NCI-H2081 (cell line): ENCODE measurements at places on chromosomes 5 and 9.

DNA sequence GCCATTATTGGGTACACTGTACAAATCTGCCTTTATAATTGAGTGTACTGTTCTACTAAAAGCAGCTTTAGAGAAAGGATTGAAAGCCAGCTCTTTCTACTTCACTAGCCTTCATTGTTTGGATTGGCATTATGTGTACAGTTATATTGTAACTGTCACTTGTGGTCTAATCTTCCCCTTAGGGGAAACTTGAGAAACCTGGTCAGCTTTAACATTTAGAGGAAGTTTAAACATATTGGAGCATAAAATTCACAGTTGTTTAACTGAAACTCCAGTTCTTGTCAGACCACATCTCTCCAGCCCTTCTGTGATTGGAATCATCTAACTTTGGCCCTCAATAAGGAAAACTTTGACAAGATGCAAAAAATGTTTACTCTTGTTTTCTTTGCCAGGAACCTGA lies 24.6 kb downstream of the PIK3R1 start:
- DNase-seq = no peak

DNA sequence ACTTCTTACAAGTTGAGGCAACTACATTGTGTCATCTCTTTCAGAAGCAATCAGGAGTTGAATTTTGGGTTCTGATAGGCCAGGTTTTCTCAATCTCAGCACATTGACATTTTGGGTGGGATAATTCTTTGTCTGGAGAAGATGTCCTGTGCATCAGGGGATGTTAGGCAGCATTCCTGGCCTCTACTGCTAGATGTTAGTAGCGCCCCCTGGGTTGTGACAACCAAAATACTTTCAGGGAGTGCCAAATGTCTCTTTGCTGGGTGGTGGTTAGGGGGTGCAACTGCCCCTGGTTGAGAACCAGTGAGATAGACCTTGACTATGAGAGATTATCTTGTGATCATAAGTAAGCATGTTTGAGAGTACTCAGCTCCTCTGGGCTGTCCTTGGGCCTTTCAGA lies 164.3 kb upstream of the KLF9 start:
- no peak for DNase-seq

DNA sequence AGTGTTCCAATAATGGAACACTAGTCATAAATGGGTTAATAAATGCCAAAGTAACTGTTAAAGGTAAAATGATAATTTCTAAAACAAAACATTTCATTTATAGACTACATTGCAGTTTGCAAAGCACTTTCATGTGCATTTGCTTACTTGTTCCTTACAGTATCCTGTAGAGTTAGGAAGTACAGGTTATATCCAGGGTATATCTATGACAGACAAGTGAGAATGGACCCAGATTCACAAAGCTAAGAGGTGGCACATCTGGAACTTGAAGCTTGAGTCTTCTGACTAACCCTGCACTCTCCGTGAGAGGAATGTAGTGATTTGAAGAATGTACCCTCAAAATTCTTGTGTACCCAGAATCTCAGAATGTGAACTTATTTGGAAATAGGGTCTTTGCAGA lies 121.4 kb downstream of the FER start:
- DNase-seq = no peak

- no peak for DNase-seq
Observed at GRCh38 chr5:95020345-95020744, 264.5 kb downstream of the MCTP1 start.

GRCh38 chr5:128469912-128470311 lies 68.1 kb downstream of the FBN2 start:
- DNase-seq = no peak

GRCh38 chr5:40587376-40587775 lies 92.3 kb upstream of the PTGER4 start:
- DNase-seq = no peak

- no peak for DNase-seq
Observed at GRCh38 chr5:79872291-79872690, 118.8 kb downstream of the MTX3 start.

- no peak for DNase-seq
Observed at GRCh38 chr9:130785940-130786508, 49.0 kb upstream of the ABL1 start.

GRCh38 chr9:2785060-2785950 lies 58.6 kb downstream of the PUM3 start:
- no peak for DNase-seq

- DNase-seq = no peak
Observed at GRCh38 chr9:14912859-14913258, 2.6 kb upstream of the FREM1 start.

- no peak for DNase-seq
Observed at GRCh38 chr5:126988021-126988569, 42.3 kb downstream of the MARCHF3 start.

DNA sequence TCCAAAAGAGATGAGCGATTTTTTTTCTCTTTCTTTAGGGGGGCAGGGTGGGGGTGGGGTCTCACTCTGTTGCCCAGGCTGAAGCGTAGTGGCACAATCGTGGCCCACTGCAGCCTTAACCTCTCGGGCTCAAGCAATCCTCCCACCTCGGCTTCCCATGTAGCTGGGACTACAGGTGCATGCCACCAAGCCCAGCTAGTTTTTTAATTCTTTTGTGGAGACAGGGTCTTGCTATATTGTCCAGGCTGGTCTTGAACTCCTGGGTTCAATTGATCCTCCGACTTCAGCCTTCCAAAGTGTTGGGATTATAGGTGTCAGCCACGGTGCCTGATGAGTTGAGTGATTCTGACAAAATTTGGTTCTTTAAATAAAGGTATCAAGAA lies 127.0 kb downstream of the ARRDC3 start:
- DNase-seq = no peak

GRCh38 chr9:126024581-126025230 lies 277.5 kb downstream of the PBX3 start:
- no peak for DNase-seq

- DNase-seq = no peak
Observed at GRCh38 chr9:109417054-109417453, 81.1 kb downstream of the PTPN3 start.

GRCh38 chr5:178384816-178385495 lies 152.4 kb upstream of the PHYKPL start:
- no peak for DNase-seq

- DNase-seq = no peak
Observed at GRCh38 chr5:10892911-10893215, 131.8 kb upstream of the DAP start.

DNA sequence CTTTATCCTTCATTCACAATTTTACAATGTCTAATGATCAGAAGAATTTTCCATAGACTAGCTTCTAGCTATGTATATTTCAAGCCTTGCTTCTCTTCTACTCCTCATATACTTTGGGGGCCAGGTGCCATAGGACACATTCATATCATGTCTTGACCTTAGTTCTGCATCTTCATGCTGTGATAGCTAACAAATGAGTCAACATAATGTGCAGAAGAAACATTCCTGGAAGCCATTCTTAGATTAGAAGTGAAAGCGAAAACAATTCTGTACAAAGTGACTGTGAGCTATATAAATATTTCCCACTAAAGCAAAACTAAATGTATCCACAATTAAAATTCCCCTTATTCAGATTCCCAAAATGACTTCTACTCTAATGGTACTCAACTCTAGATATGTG lies 320.2 kb upstream of the NREP start:
- DNase-seq = no peak

DNA sequence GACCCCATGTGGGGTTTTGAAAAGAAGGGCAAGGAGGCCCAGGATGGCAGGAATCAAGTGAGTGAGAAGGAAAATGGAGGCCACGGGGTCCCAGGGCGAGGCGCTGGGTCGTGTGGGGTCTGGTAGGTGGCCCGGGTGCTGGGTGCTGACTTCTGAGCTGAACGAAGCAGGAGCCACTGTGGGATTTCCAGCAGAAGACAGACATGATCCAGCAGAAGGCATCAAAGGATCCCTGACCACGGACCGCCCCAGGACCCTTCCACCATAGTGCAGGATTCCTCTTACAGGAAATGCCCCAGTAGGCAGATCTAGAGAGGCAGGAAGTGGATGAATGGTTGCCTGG lies 106.7 kb downstream of the ADAMTS2 start:
- DNase-seq = no peak

- DNase-seq = peak; percentile 32
Observed at GRCh38 chr5:83608122-83608521, 112.5 kb downstream of the HAPLN1 start.

DNA sequence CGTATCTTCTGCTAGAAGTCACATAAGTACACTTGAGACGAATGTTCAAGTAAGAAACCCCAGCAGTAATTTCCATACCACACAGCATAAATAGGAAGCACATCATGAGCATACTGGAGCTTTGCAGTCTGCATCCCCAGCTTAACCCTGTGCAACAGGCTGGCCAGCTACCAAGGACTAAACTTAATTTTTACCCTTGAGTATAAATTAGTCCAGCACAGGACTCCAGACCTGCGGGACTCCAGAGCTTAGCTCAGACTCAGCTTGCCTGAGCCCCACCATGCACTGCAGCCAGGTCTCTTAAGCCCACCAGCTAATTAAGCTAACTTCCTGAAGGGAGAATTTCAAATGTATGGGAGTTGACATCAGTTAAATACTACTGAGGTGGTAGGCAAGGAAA lies 491.0 kb downstream of the ARHGEF28 start:
- DNase-seq = no peak

DNA sequence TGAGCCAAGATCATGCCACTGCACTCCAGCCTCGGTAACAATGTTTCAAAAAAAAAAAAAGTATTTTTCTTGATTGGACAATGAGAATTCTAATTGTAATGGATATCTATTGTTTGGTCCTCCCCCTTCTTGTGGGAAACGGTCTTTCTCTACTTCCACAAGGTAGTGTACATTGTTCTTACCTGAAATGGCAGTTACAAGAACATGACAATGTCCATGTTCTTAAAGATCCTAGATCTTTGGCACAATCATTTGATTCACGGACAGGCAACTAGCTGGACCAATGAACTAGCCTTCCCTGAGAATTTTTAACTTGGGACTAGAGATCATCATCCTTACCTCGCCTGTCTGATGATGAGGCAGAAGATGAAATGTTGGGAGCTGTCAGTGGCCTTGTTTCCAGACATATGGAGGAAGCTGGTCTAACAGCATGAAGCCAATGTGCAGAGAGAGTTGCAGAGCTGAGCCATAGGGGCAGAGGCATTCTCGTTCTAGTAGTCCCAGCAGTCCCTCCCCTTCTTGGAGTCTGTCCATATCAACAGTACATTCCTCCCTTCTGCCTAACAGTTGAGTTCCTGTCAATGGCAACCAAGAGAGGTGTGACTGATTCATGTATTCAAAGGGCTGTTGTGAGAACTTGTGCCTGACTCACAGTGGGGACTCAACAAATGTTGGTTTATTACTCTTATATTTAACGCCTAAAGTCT lies 2.1 kb upstream of the MARCHF6 start:
- peak; percentile 31 for DNase-seq

DNA sequence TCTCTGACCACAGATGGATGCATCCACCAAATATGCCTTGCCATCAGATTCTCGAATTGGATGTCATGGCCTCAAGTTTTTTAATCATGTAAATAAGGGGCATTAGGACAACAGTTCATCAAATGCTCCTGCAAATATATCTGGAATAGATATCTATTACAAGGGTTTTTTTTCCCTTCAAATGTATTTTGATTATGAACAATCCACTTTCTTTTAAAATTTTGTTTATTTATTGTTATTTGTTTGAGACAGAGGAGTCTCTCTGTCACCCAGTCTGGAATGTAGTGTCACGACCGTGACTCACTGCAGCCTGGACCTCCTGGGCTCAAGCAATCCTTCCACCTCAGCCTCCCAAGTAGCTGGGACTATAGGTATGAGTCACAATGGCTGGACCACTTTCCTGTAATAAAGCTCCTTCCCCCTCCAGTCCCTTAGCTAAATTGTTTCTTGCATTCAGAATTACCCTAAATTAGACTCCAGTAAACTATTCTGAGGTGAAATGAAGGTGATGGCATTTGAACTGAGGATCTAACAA lies 1412.1 kb downstream of the EFNA5 start:
- DNase-seq = no peak

DNA sequence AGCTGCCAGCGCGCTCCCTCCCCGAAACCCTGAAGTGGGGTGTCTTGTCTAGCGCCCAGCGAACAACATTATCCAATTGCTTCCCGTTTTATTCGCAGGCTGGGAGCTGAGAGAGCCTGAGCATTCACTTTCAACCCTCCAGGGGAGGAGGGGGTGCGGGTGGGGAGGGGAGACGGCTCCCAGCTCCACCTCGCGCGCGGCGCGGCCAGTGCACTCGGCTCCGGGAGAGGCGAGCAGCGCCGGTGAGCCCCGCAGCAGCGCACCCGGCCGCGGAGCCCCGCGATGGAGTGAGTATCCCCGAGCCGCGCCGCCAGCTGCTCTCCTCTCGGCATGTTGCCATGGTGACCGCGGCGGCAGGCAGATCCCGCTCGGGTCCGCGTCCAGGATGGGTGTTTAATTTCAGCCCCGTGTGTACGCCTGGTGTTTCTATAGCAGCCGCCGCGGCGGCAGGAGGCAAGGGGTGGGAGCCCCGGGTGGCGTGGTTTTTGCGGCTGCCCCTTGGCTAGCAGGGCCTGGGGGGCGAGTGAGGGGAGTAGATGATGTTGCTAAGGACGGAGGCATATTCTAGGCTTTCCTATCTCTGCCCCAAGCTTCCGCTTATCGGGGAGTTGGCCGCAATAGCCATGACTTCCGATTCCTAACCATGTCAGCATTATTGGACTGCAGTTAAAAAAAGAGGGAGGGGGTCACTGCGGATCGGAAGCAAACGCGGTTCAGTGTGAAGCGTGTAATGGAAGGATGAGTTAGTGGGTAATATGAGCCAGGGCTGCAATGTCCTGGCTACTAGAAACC lies 139.2 kb upstream of the PALM2AKAP2 start:
- DNase-seq = peak; percentile 74

DNA sequence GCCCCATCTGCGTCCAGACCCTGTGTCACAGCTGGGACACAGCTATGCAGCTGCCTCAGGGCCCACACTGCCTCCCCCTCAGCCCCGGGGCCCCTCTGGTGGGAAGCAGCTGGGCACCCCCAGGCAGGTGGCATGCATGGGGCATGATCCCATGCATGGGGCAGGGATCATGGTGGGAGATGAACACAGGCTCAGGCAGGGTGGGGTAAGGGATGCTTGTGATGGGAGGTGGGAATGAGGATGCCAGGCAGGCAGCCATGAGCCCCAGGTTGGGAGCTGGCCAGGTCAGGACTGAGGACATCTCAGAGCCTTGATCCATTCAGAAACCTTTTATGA lies 19.7 kb downstream of the EEIG1 start:
- DNase-seq = no peak

DNA sequence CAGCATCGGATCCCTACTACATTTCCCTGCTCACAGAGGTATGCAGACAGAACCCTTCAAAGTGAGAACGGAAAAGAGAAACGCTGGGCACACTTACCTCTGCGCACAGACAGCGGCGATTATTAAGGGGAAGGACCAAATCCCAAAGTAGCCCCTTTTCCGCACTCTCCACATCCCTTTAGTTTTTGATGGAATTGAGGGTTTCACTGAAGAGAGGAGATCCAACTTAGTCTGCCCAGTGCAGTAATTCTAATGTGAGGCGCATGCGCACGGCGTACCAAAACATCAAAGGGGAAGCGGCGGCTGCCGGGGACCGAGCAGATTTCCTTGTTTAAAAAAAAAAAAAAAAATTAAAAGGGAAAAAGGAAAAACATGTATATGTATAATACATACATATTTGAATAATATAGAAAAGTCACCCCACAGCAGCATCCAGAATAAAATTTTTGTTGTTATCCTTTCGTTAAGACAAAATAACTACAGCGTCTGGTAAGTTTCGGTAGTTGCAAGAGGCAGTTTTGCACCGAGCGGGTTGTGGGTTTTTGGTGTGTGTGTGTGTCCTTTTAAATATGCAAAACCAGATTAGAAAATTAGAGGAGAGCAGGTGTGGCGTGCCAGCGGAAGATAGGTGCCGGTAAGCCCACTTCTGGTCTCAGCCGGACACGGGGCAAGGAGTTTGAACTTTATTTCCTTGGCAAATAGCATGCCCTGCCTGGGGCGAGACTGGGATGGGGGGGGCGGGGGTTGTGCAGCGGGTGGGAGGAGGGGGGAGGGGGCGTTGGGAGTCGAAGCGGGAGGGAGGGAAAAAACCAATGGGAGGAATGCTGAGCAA lies at the start of gene GABRB2:
GABRB2 (minus strand) TSS at position 256 of the 832 bp plus-strand sequence; CDS start at position 174, 82 bp downstream.
- DNase-seq = peak; percentile 8
